Peyer's patch (tissue), 4 donors: ENCODE measurements at places on chromosomes 2 and 18. TPM values are rescaled to one million over a fixed set of nuclear protein-coding genes. Genes with fewer than 3 reads are reported as not detected.

GRCh38 chr2:20632446-20632990 lies 18.4 kb downstream of the HS1BP3 start:
- no peak overlapping the region for H3K4me3 ChIP-seq
- DNase-seq: no peak
- peaks cover 29% of the 10 kb centered on the region for H3K4me1 ChIP-seq
- no peaks in the 10 kb centered on the region for H3K36me3 ChIP-seq

DNA sequence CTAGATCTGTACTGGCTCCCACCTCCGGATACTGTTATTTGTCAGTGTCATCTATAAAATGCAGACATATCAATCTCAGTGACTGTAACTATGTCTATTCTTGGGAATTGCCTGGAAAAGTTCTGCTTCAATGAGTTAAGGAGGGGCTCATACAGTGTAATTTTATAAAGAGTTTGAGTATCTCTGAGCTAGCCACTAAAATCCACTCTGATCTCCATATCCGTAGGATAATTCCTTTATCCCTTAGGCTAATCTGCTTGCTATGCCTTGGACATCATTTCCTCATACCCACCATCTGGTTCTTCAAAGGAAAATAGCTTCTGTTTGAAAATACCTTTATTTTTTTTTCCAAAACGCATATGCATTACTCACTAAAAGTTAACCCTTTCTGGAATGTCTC lies 863.2 kb downstream of the SUCLG1 start:
- DNase-seq: no peak
- H3K36me3 ChIP-seq: no peaks in the 10 kb centered on the region
- H3K4me1 ChIP-seq: no peaks in the 10 kb centered on the region

GRCh38 chr18:39057423-39058064 lies 1491.9 kb upstream of the CELF4 start:
- no peak overlapping the region for H3K27ac ChIP-seq
- H3K4me3 ChIP-seq: no peak overlapping the region
- no peaks in the 10 kb centered on the region for H3K4me1 ChIP-seq
- no peaks in the 10 kb centered on the region for H3K27me3 ChIP-seq
- DNase-seq: no peak

DNA sequence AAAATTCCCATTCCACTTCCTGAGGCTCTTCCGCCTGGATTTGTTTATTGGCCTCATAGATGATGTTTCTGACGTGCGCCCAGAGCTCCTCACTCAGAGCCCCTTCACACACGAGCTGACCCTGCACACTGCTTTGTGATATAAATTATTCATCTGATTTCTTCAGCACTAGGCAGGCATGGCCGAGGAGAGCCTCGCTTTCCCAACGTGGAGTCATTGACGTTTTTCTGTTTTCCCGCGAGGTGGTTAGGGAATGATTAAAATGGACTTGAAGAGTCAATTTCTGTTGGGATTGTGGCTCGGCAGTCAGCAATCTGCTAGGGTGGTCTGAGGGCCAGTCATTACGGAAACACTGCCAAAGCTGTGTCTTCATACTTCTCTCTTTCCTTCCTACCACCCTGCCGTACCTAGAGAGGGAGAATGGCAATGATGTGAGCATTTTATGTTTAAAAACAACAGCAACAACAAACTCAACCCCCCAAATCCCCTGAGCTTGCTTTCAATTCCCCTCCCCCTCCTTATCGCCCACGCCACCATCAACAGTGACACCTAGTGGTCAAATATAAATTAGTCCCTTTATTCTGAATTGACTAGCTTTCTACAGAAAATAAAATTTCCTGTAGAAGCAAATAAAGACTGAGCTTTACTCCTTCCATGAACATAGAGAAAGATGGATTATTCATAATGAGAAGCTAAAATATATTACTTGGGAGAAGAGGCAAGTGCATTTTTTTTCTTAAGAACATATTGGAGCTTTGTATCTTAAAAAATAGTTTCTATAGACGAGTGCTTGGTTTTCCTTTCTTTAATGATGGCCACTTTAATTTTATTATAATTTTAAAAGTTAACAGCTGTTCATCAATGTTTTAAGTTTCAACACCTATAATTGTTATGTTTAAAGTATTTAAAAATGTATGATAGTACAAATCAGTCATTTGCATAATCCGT lies 285.1 kb downstream of the MTX2 start:
- peak overlapping the region; percentile 77 for H3K27ac ChIP-seq
- H3K4me3 ChIP-seq: peak overlapping the region; percentile 29
- H3K4me1 ChIP-seq: no peaks in the 10 kb centered on the region
- H3K27me3 ChIP-seq: no peaks in the 10 kb centered on the region
- H3K36me3 ChIP-seq: no peaks in the 10 kb centered on the region

DNA sequence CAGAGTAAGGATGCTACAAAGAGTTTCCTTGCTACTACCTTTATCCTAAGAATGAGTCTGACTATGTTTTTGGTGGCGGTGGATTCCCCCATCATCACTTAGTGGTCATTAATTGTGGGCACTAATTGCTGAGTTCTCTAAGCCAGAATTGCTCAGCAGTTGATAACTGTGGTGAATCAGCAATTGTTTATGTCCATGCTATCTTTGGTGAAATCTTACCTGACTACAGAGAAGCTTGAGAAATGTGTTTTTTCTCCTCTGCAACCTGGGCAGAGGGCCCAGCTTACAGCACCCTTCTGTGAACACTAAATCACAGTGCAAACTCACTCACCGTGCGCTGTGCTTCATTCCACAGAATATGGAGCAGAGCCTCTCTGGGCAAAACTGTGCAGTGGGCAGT lies 683.6 kb downstream of the CNTNAP5 start:
- H3K27me3 ChIP-seq: no peaks in the 10 kb centered on the region
- no peak for DNase-seq
- H3K4me1 ChIP-seq: no peaks in the 10 kb centered on the region
- no peak overlapping the region for H3K27ac ChIP-seq
- no peaks in the 10 kb centered on the region for H3K36me3 ChIP-seq

GRCh38 chr2:216450784-216451183 lies 38.5 kb downstream of the SMARCAL1 start:
- no peak overlapping the region for H3K27ac ChIP-seq
- no peak for DNase-seq
- peaks cover 86% of the 10 kb centered on the region for H3K36me3 ChIP-seq
- no peaks in the 10 kb centered on the region for H3K4me1 ChIP-seq
- no peaks in the 10 kb centered on the region for H3K27me3 ChIP-seq

DNA sequence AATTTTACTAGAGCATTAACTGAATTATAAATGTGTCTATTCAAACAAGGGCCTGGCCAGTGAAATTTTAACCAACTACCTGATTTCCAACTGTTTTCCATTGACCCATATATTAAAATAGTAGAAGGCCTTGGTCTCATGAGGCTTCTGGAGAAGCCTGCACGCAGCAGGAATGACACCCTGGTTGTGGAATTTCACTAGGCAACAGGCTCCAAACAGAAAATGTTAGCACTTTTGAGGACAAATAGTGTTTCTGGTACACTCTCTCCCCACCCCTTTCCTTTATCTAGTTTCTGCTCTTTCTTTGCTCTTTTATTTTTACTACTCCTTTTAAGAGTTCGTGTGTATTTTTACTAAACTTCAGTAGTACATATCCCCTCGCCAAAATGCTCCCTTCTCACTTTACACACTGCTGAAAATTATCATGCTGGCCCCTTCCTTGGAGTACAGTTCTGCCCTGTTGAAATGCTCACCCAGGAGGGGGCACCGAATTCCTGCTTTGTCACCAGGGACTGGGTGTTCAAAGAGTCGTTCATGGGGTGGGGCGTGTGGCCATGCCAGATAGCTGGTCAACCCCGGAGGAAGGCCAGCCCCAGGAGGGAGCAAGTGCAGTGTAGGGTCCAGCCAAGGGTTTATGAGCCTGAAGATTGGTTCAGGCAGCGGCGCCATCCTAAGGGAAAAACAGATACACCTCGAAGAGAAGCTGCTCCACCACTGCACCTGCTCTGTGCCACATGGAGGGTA lies 22.1 kb upstream of the COL6A3 start:
- no peak overlapping the region for H3K4me3 ChIP-seq
- no peak for DNase-seq
- no peaks in the 10 kb centered on the region for H3K4me1 ChIP-seq
- no peaks in the 10 kb centered on the region for H3K36me3 ChIP-seq
- no peaks in the 10 kb centered on the region for H3K27me3 ChIP-seq
- H3K27ac ChIP-seq: peak overlapping the region; percentile 68

GRCh38 chr2:150188177-150188576 lies 299.3 kb downstream of the RND3 start:
- DNase-seq: no peak
- no peak overlapping the region for H3K27ac ChIP-seq
- H3K4me1 ChIP-seq: no peaks in the 10 kb centered on the region
- H3K36me3 ChIP-seq: no peaks in the 10 kb centered on the region

- no peak overlapping the region for H3K27ac ChIP-seq
- no peaks in the 10 kb centered on the region for H3K27me3 ChIP-seq
- no peaks in the 10 kb centered on the region for H3K36me3 ChIP-seq
- no peak for DNase-seq
Observed at GRCh38 chr2:137262594-137262993, 497.2 kb downstream of the THSD7B start.

DNA sequence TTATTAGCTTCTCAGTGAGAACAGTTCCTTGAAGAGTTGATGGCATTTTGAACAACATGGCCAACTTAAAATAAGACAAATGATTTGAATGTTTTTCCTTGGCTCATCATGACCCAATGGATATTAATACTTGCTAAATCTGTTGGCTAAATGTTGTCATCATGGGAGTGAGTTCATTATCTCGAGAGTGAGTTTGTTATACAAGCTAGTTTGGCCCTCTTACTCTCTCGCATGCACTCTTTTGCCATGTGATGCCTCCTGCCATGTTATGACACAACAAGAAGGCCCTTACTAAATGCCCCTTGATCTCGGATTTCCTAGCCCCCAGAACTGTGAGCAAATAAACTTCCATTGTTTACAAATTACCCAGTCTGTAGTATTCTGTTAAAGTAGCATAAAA lies 22.9 kb upstream of the SANBR start:
- no peak overlapping the region for H3K27ac ChIP-seq
- no peaks in the 10 kb centered on the region for H3K27me3 ChIP-seq
- peaks cover 19% of the 10 kb centered on the region for H3K36me3 ChIP-seq
- no peak overlapping the region for H3K4me3 ChIP-seq

GRCh38 chr2:35794796-35795450 lies 560.7 kb upstream of the CRIM1 start:
- H3K27ac ChIP-seq: no peak overlapping the region
- no peaks in the 10 kb centered on the region for H3K4me1 ChIP-seq
- no peak for DNase-seq
- no peaks in the 10 kb centered on the region for H3K36me3 ChIP-seq
- no peak overlapping the region for H3K4me3 ChIP-seq
- H3K27me3 ChIP-seq: no peaks in the 10 kb centered on the region

DNA sequence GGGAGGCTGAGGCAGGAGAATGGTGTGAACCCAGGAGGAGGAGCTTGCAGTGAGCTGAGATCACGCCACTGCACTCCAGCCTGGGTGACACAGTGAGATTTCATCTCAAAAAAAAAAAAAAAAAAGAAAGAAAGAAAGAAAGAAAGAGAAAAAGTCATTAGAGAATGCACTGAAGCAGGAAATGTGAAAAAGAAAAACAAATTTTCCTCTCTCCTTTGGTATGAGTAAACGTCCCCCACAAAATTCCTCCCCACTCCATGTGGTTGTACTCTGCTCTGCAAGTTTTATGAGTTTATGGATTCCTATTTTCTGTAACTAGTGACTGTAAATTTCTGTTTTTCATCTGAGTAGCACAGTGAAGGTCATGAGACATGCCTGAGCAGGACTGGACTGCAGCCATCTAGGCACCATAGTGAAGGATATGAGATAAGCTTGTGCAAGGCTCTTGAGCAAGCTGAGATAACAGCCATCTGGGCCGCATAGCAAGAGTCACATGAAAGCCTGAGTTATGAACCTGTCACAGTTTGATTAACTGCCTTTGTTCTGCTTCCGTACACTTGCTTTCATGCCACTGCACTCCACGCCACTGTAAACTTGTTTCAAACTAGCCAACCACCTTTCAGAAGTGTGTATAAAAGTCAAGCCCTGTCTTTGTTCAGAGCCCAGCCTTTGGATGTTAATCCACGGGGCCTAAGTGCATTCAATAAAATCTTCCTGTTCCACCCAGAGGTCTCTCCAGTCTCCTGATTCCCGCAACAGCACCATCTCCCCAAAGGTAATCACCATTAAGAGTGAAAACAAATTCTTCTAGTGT lies 50.2 kb downstream of the SKA1 start:
- DNase-seq: no peak
- H3K27me3 ChIP-seq: no peaks in the 10 kb centered on the region
- H3K27ac ChIP-seq: no peak overlapping the region

DNA sequence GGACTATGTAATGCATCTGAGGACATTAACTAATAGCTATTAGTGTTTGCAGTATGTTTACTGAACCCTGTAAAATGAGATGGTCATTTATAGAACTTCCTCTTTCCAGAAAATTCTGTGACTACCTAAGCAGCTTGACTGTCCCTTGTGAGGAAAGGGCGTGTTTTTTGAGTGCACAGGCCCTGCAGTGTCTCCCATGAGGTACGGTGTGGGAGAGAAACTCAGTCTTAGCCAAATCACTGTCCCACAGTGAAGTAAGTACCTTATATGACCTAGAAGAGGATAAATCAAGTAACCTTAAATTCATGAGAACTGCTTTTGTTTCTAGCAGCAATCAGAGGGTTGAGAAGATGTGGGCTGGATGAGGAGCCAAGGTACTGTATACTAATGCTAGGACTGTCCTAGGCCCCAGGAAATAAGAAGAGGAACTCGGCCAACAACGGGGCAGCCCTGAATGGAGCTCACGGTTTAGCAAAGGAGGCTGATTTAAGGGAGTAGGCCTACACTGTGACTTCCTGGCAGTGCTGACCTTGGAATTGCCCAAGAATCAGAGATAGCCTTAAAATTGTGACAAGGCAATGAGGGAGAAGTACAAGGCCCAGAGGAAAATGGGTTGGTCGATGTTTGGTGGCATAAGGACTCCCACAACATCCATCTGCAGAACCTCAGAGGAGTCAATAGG lies 103.5 kb upstream of the CTAGE1 start:
- H3K27me3 ChIP-seq: no peaks in the 10 kb centered on the region
- DNase-seq: no peak
- H3K36me3 ChIP-seq: no peaks in the 10 kb centered on the region
- H3K4me3 ChIP-seq: no peak overlapping the region

DNA sequence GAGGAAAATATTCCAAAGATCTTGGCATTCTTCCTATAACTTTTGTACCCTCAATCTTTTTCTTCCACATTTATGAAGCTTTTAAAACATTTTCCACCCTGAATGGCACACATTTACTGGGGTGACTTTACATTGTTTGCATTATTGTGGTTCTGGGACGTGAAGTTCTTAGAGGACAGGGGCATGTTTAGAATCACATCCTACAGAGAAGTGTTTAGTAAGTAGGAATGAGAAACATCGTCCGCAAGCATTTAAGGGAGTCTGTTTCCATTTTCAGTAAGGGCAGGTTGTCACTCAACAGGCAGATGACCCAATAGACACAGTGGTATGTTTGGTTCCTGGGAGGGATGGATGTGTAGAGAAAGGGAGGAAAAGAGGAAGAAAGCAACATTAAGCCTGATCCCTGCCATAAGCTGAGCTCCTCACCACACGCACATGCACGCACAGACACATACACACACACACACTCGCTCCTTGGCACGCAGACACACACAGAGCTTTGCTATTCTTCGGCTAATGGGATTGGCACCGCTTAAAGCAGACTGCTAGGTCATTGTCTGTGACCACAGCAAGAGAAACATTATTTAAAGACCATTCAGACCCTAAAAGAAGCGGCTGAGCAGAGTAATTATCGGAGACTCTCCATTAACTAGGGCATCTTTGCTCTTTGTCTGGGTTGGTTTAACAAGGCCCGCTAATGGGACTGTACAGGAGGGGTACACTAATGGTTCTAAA lies 14.2 kb upstream of the PLEKHM3 start:
- H3K36me3 ChIP-seq: no peaks in the 10 kb centered on the region
- H3K27ac ChIP-seq: no peak overlapping the region
- H3K4me1 ChIP-seq: no peaks in the 10 kb centered on the region
- no peak for DNase-seq

The RESP18 gene
- total RNA-seq: not detected

The SH3RF3 gene
- total RNA-seq: 1.9 TPM

The FLACC1 gene
- total RNA-seq: 7.8 TPM

The FER1L5 gene
- not detected for total RNA-seq

The XDH gene
- 94.4 TPM for total RNA-seq

The C2orf80 gene
- total RNA-seq: not detected
